ENCODE measurements at places on chromosomes 11 and 22.

DNA sequence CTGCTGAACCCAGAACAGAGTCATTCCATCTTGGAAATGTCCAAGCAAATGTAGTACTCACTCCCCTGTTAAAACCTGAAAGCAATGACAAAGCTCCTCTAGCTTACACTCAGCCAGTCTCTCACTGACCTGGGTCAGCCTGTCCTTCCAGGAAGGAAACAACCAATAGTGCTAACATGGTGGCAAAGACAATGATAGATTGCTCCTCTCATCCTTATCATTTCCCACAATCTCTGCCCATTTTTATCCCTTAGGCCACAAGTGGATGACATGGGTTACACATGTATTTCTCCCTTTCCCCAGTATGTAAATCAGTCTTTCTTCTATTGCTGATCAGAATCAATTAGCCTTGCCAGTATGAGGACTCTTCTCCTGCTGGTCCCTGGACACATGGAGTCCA, 154.6 kb upstream of the SESN3 start:
- DNase-seq = no peak

DNA sequence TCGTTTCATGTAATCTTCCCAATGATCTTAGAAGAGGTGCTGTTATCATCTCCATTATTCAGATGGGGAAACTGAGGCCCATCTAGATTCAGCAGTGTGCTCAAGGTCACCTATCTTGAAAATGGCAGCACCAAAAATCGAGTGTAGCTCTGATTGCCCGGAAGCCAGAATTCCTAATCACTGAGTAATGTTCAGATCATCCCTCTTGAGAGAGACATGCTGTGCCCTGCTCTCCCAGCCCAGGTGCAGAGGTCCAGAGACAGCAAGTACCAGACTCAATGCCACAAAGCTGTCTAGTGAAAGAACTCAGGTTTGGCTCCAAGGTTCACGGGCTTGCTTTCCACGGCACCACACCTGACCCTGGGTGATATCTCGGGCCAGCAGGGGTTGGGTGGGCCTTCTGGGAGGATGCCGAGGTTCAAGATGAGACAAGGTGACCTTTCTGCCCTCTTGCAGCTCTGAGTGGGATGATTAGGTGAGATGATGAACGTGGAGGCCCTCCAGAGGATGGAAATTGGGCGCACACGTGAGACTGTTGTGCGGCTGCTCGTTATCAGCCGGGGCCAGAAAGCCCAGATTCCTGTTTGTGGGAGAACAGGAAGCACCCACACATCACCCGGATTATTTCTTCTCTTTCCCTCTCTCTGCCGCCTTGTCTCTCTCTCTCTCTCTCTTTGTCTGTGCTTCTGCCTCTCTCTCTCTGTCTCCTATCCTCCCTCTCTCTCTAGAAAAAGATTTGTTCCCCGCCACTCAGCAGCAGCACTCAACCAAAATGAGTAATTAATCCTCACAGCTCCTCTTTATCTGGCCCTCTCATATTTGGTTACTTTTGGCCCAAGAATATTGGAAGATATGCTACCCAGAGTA, 19.0 kb upstream of the RASD2 start:
- no peak for DNase-seq

GRCh38 chr11:95084509-95084908, 5.1 kb upstream of the ENDOD1 start:
- no peak for DNase-seq

DNA sequence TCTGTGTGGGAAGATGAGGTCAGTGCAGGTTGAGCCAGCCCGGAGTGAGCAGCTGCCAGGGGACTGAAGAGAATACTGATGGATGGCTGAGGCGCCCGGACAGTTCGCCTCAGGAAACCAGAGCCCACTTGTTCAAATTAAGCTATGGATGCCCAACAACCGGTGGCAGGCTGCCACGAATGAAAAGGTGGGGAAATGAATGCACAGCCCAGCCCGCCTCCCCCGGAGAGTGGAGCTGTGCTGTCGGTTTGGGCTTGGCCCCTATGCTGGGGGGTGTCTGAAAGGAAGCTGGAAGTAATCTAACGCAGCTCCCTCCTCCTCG, 21.9 kb downstream of the HSPA8 start:
- DNase-seq = no peak

- DNase-seq = no peak
These were observed 153.2 kb downstream of the CTTN start for GRCh38 chr11:70551351-70552166.

DNA sequence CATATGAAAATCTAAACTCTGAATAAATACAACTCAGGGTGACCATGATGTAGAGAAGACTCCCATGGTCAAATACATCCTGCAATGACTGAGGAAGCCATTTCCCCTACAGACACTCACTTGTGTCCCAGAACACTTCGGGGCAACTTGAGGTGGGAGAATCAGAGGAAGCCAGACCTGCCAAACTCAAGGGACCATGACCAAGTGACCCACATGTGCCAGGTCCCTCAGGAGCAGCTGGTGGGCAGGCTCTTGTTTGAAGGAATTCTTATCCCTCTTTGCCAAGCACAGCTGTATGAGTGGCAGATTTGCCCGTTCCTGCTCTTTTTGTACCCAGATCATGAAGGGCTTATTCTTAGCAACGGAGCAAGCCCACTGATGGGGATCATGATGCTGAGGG, 17.8 kb downstream of the SPATA19 start:
- DNase-seq = no peak

DNA sequence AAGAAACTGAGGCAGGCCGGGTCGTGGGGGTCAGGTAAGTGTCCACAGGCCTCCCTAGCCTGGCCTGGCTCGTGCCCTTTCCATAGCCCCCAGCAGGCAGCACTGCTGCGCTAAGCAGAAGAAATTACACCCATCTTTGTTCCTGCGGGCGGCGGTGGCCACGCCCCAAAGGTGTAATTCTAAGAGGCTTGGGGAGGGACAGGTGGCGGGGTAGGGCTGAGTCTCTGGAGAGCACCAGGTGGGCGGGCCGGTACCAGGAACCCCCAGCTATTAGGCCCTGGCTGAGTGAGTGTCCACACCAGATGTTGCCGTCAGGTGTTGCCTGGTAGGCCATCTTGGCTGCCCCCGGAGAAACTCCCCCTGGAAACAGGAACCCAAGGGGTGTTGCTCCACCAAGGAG, 12.3 kb upstream of the ARAP1 start:
- peak; percentile 83 for DNase-seq

DNA sequence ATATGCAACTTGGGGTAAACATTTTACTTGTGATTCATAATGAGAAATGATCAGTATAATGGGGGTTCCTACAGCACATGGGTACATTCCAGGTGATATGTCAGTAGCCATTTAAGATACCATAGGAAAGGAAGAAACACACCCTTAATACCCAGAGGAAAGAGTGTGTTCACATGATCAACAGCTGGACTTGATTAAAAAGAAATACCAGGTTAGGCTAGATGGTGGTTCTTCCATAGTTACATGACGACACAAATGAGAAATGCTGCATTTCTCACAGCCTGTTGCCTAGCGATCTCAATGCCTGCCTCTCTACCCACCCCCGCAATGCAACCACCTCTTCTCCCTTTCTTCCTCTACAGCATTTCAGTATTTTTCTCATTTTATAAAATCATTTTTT, 96.8 kb downstream of the TTC28 start:
- DNase-seq = no peak

DNA sequence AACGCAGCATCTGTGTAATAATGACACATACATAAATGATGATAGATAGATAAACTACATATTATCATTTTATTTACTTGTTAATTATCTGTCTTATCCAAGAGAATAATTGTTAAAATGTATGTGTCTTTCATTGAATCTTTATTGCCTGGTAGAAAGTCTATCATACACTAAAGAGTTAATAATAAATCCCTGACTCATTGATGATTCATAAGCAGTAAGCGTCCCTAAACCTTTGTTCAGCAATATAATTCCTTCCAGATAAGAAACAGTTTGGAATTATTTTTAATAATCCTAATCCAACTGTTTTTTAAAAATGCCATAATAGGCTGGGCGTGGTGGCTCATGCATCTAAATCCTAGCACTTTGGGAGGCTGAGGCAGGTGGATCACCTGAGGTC, 655.6 kb upstream of the CNTN5 start:
- no peak for DNase-seq

DNA sequence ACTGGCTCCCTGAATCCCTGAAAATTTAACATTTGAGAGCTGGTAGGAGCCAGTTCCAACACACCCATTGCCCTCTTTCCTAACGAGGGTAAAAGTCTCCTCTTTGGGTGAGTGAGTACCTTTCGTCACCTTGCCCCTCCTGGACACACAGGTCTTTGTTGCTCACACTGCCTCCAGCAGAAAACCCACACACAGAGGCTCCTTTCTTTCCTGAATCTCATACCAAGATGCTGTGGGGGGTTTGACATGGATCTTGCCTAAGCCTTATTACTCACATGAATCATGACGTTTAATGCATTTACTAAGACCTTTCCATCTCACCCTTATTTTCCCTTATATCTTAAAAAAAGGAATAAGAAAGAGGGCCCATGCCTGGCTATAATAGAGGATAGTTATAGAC, 53.0 kb downstream of the PARVA start:
- DNase-seq = no peak

- DNase-seq = no peak
These were observed 639.1 kb upstream of the ANO5 start for GRCh38 chr11:21553795-21554194.

DNA sequence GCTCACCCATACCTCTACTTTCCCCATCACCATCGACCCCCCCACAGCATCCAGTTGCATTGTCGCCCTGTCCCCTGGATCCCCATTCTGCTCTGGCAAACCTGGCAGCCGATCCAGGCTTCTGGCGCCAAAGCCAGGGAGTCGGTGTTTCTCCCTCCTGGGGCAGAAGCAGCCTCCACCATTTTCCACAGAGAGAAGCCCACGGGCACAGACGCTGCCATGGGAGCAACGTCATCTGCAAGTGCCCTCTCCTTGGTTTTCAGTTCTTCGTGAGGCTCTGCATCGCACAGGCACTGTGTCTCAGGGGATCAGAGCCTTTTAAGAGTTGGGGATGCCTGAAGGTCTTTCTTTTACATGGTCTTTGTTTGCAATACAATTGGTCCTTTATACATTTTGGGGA, 2.3 kb downstream of the YPEL4 start:
- DNase-seq = no peak

GRCh38 chr22:49301398-49302149, 526.1 kb downstream of the BRD1 start:
- peak; percentile 81 for DNase-seq

DNA sequence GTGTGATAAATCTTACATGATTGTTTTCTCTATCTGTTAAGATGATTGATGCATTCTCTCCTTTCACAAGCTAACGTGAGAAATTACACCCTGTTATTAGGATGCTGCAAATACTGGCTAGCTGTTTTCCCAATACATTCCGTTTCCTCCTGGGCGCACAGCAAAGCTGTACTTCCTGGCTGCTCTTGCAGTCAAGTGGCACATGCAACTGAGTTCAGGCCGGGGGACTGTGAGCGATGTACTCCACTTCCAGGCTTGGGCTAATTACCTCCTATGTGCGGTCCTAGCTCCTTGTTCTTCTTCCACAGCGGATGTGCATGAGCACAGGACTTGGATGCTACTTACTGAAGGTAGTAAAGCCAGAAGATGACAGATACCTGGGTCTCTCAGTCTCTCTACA, 234.9 kb upstream of the SESN3 start:
- DNase-seq = no peak

DNA sequence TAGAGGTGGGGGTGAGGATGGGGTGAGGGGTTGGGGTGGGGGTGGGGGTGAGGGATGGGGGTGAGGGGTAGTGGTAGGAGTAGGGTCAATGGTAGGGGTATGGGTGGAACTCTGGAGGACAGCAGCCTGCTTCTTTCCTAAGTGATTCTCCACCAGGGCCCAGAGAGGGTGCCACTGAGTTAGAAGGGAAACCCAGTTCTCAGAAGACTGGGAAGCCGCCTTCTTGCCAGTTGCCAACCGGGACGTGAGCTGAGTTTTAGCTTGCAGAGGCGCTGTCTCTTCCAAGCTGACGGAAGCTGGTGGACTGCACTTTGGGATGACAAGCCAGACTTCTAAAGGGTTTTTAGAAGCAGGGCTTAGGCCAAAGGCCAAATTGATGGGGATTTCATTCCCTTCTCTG, 104.4 kb downstream of the NAT10 start:
- no peak for DNase-seq

- DNase-seq = no peak
These were observed 760.3 kb downstream of the CNTN5 start for GRCh38 chr11:99781074-99781473.

DNA sequence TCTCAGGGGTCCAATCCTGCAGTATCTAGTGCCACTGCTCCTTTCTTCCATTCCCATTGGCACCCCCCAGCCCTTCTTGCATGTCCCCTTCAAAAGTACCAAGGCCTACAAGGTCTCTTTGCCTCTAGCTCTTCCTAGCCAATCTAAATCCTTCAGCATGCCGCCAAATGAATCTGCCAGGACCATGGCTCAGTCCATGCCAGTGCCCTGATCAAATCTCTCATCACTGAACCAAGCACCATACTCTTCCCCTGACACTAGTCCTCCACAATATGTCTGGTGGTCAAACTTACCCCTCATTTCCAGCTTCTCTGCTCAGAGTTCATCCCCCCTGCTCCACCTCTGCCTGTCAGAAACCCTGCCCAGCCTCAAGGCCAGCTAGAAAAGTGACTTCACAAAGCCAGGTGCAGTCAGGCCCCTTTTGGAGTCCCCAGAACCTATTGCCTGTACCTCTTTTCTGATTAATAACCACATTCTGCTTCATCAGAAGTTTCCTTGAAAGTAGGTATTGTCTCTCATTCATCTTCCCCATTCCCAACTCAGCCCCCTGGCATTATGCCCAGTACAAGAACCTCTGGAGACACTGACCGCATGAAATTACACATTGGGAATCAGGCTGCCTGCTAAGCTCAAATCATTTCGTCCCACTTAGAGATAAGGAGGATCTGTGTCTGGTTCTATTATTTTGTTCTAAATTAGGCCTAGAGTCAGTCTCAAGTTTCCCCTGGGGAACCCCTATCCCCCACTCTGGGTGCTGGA, 11.4 kb downstream of the FEN1 start:
- DNase-seq = no peak

- no peak for DNase-seq
These were observed 14.9 kb downstream of the EIF4ENIF1 start for GRCh38 chr22:31474743-31475142.

DNA sequence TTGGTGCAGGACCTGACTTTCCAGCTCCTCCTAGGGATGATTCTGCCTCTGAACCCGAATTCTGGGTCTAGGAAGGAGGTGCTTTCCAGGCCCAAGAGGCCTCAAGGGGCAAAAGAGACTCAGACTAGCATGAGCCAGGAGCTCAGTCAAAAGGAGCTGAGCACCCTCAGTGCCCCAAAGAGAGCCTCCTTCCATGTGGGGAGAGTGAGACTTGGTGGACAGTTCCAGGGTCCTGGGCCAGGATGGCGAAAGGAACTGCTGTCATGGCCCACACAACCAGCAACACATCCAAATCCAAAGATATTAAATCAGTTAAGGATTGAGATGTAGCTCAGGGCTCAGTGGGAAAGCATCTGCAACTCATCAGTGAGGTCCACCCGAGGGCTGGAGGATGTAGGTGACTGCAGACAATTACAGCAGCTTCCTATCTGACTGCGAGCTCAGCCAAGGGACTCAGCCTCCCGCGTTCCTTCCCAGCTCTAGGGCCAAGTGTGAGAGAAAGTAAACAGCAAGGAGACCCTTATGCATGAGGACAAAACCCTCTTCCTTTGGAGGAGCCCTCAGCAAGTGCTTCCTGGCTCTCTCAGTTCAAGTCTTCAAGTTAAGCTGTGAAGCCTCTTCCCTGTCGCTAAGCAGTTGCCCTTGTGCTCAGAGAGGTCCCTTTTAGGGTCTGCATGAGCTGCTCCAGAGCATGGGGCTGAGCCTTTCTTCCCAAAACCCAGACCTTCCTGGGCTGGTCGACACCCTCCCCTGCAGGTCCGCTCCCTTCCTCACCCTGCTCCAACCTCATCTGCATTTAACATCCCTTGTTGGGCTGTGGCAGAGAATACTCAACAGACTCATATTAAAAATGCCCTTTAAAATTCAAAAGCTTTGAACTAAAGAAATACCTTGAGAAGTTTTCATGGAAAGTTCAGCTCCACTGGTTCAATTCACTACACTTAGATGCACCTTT, 35.8 kb downstream of the C11orf58 start:
- DNase-seq = no peak

All from upper lobe of left lung (tissue), 6 donors.